ENCODE measurements at places on chromosomes 1 and 21.

- DNase-seq: no peak
Observed at GRCh38 chr1:63913533-63913932, 139.7 kb downstream of the ROR1 start.

- no peak for DNase-seq
Observed at GRCh38 chr1:25503551-25504426, 39.6 kb upstream of the LDLRAP1 start.

GRCh38 chr1:93758842-93759515 is 77.3 kb upstream of the BCAR3 start:
- DNase-seq: no peak

- DNase-seq: no peak
Observed at GRCh38 chr1:162757476-162757875, 33.0 kb upstream of the HSD17B7 start.

DNA sequence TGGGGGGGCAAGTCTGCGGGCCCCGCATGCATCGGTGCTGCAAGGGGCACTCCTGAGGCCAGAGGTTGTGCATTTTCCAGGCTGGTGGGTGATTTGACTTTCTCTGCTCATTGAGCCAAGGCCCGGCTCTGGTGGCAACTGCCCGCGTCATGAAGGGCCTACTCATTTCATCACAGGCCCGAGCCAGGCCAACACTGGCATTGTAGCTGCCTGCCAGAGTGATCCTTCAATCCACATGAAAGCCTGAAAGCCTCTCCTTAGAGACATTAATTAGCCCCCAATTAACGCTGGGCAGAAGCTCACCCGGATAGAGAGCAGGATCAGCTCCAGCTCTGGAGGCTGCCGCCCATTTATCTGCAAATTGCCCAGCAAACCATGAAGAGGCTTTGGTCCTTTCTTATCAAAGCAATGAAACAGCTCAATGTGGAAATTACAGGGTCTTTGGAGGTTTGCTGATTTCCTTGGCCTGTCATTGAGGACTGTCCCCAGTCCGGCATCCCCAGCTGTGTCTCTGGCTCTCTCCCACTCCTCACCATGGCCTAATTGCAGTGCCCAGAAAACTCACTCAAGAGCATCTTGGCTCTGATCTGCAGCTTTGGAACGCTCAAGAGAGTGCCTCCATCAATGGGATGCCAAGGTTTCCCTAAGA is 50.4 kb upstream of the STUM start:
- DNase-seq: no peak

DNA sequence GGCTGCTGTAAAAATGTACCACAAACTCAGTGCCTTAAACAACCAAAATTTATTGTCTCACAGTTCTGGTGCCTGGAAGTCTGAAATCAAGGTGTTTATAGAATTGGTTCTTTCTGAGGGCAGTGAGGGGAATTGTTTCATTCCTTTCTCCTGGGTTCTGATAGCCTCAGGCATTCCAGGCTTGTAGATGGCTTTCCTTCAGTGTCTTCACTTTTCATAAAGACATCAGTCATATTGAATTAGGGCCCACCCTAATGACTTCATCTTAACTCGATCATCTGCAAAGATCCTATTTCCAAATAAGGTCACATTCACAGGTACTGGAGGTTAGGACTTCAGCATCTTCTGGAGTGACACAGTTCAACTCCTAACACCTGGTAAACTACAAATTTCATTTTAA is 15.0 kb downstream of the CDKN2C start:
- DNase-seq: no peak

- DNase-seq: no peak
Observed at GRCh38 chr1:162444903-162445302, 33.0 kb upstream of the SH2D1B start.

GRCh38 chr1:1433804-1434130 is 1.7 kb upstream of the VWA1 start:
- no peak for DNase-seq

- DNase-seq: no peak
Observed at GRCh38 chr1:241823925-241824324, 24.1 kb upstream of the EXO1 start.

DNA sequence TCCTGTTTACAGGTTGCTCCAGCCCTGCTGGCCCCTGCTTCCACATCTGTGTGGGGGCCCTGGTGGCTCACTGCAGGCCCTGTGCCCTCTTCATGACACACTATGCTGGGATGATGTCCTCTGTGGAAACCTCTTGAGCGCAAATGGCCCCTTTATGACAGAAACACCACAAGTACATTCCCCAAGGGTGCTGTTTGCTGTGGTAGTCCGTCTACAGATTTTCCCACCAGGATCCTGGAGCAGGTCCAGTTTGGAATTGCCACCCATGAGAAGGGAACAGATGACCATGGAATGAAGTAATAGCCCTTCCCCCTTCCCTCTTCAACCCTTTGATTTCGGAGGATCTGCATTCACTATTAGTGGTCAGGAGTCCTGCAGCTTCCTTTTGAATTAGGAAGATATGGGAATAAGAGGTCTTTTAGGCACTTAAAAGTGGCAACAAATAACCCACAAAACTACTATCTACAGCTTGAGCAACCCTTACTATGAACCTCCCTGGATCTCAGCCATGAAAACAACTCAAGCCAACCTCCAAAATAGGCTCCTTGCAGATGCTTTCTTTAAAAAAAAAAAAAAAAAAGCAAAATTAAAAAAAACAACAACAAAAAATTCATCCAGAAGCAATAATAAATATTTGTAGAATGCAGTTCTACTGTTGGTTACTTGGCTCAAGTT is 121.9 kb upstream of the TSPAN2 start:
- DNase-seq: no peak

- no peak for DNase-seq
Observed at GRCh38 chr1:159746666-159747065, 32.3 kb upstream of the CRP start.

GRCh38 chr1:170247751-170248521 is 102.2 kb downstream of the NTMT2 start:
- DNase-seq: no peak

GRCh38 chr1:36847761-36848160 is 186.6 kb downstream of the GRIK3 start:
- DNase-seq: no peak

- DNase-seq: no peak
Observed at GRCh38 chr1:162175379-162176081, 106.0 kb downstream of the NOS1AP start.

DNA sequence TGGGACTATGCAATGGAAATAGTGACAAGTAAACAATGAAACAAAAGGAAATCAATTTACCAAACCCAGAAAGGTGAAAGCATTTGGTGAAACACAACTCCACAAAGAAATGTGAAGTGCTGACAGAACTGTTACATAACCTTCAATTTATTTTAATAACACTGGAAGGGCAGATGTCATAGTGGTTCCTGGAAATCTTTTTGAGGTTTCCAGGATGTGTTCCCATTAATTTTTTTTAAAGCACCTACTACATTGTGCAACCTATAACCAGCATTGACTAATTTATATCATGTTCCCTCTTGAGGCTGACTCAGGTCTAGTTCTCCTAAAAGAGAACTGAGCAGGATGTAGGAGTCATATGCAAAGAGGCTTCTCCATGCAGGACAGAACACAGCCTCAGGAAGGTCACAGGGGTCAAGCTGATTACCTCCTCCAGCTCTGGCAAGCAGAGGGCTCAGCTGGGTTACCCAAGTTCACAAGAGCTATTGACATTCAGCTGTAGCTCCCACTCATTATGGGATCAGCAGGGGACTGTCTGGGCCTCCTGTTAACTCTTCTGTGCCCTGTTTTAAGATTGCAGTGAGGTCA is 157.1 kb upstream of the NRIP1 start:
- no peak for DNase-seq

DNA sequence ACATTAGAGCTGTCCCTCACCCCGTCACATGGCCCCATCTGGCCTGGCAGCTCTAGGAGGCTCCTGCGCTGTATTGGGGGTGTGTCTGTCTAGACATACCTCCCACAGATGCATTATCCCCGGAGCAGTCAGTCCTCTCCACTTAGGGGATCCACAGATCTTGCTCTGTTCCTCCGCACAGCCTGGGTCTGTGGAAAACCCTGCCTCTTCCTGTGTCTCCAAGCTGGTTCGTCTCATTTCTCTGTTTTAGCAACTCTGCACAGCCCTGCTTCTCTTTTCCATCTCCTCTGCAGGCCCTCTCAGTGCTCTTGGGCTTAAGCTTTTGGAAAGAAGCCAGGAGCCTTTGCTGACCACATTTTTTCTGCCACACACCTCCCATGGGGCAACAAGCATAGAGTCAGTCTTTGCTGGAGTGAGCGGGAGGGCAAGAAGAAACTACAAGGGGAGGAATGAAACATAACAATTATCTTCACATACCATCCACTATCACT is 241.5 kb downstream of the FOXD2 start:
- DNase-seq: no peak

GRCh38 chr1:206702260-206702659 is 17.6 kb downstream of the MAPKAPK2 start:
- no peak for DNase-seq

GRCh38 chr1:221886743-221887414 is 145.0 kb upstream of the DUSP10 start:
- no peak for DNase-seq

- DNase-seq: no peak
Observed at GRCh38 chr1:183638649-183639387, 3.2 kb upstream of the ARPC5 start.

DNA sequence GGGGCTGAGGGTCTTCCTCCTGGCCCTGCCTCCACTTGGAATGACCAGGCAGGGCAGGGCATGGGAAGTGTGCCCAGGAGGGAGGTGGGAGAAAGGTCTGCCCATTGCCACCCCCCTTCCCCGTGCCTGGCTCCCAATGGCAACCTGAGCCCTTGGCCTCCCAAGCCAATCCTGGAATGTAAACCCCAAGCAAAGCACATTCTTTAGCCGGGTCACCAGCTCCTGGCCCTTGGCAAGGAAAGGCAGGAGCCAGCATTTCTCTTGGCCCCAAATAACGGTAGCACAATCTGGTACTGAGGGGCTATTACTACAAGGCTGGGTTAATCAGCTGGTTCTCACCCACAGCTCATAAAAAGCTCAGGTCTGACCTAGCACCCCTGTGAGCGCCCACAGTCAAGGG is 6.9 kb upstream of the NUAK2 start:
- no peak for DNase-seq

DNA sequence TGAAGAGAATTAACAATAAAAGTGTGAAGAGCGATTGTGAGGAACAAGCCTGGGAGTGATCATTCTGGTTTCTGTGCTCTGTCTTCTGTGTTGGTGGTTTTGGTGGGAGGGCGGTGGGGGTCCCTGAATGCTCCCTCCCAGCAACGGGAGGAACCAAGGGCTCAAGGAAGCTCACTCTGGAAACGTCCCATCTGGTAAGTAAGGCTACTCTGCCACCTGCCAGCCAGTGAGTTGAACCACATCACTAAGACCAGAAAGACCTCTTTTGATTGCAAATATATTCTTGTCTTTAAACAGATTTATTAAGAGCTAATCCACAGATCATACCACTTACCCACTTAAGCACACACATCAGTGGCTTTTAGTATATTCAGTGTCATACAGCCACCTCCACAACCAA is 125.0 kb downstream of the PRDM2 start:
- DNase-seq: no peak

GRCh38 chr1:31005617-31006166 is 59.8 kb downstream of the PUM1 start:
- no peak for DNase-seq

DNA sequence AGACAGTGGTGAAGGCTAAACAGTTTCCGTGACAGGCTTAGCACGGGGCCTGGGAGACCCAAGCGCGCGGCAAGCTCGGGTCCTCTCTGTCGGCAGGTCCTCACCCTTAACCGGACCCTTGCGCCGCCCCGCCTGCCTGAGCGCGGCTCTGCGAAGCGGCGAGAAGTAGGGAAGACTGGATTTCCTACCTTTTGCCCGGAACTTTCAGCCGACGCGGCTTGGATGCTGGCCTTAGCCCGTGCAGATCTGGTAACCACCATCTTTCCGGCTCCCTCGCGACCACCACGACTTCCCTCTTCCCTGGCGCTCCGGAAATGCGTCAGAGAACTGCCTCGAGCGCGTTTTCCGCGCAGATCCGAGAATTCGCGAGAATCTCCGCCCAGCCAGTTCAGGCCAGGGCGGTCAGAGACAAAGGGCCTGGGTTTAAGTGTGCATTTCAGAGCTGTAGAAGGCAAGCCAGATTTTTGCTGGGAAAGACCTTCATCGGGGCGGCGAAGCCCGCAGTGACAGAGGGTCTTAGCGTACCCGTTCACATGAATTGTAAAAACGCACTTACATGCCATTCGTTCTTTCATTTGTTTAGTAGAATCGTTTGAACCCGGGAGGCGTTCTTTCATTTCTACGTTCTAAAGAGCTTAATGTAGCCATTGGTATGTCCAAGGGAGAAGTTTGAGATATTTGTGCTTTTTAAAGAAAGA is at the start of gene DNTTIP2:
Gene DNTTIP2 (minus strand): TSS at position 318 of the 698 bp plus-strand sequence. CDS start 58 bp downstream, at position 260.
- peak; percentile 85 for DNase-seq

DNA sequence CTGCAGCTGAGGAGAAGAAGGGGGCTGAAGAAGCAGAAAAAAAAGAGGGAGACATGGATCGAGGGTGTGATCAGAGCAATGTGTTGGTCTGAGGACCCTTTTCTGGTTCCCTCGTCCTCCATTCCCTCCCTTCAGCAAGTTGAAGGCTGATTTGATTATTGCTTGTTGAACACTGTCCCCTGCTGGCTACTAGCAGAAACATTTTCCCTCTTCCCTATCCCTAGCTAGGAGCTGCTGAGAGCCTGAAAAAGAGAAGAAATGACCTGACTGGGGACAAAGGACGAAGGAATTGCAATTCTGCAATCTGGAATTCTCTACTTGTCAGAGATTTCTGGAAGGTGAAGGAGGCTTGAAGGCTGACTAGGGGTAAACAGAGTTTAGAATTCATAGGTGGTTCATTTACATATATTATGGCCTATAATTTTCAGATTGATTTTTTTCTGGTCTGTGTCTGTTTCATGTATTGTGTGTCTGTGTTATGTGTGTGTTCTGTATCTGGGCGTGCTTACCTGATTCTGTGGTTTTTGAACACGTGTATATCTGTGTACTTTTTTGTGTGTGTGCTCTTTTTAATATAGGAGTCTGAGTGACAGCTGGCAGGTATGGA is 9.8 kb downstream of the NHLH1 start:
- peak; percentile 40 for DNase-seq

GRCh38 chr1:10179406-10180091 is 30.8 kb upstream of the KIF1B start:
- DNase-seq: no peak

DNA sequence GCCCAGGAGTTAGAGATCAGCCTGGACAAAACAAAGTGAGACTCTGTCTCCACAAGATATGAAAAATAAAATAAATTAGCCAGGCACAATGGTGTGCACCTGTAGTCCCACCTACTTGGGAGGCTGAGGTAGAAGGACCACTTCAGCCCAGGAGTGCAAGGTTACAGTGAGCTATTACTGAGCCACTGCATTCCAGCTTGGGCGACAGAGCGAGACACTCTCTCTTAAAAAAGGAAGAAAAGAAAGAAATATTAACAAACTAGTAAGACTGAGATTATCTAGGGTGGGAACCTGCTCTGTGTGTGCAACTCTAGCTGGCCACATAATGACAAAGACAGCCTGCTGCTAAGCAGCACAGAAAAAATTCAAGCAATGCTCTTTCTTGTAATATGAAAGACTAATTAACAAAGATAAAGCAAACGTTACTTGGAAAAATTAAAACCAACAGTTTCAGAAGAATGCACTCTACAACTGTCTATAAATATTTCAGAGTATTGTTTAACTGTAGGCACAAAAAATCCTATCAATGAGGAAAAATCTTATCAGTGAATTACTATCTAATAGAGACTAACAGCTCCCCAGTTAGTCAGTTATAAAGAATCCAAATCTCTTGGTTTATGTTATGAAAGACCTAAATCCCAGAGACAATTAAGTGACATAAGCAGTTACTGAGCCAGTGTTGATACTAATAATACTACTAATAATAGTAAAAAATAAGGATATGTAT is 74.5 kb downstream of the ENAH start:
- DNase-seq: no peak

GRCh38 chr21:24183077-24183476 is 1424.2 kb downstream of the MRPL39 start:
- no peak for DNase-seq
